ENCODE measurements at places on chromosomes 3 and 15.
A peak's percentile ranks its signal among the peaks of the same experiment; 100 is the strongest.

- DNase-seq = no peak
Measured at GRCh38 chr3:9676785-9677184, 26.8 kb upstream of the CPNE9 start.

GRCh38 chr15:40108061-40108854 is 421 bp downstream of the BMF start:
- DNase-seq = no peak

- no peak for DNase-seq
Measured at GRCh38 chr3:52218937-52219650, 6.4 kb downstream of the TLR9 start.

- no peak for DNase-seq
Measured at GRCh38 chr3:163261618-163262017, 1765.0 kb downstream of the OTOL1 start.

DNA sequence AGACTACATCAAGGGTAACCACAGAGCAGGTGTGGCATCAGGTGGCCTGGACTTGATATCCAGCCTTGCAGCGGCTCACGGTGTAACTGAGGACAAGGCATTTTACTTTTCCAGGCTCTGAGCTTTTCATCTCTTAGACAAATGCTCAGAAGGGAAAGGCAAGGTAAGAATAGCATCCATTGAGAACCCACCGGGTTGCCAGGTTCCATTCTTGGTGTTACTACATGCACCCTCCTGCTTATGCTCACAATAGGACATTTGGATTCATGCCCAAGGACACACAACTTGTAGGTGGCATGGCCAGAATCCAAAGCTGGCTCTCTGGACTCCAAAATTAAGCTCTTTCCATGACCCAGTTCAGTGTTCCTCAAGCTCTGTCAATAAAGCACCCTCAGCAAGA is 85.5 kb downstream of the CCNL1 start:
- DNase-seq = no peak

GRCh38 chr3:8767667-8768363 is 1.6 kb downstream of the OXTR start:
- DNase-seq = peak; percentile 11

DNA sequence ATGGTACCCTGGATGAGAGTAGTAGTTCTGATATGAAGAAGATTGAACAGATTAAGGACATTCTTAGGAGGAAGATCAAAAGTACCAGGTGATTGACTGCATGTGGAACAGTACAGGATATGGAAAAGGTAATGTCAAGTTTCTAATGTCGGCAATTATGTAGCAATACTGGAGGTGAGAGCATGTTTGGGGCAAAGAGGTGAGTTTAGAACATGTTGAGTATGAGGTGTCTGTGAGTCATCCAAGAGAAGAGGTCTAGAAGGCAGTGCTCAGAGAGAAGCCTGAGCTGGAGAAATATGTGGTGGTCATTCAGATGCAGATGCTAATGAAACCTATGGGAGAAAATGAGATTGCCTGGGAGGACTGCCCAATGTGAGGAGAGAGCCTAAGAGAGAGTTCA is 305.6 kb downstream of the ZBTB20 start:
- DNase-seq = no peak

DNA sequence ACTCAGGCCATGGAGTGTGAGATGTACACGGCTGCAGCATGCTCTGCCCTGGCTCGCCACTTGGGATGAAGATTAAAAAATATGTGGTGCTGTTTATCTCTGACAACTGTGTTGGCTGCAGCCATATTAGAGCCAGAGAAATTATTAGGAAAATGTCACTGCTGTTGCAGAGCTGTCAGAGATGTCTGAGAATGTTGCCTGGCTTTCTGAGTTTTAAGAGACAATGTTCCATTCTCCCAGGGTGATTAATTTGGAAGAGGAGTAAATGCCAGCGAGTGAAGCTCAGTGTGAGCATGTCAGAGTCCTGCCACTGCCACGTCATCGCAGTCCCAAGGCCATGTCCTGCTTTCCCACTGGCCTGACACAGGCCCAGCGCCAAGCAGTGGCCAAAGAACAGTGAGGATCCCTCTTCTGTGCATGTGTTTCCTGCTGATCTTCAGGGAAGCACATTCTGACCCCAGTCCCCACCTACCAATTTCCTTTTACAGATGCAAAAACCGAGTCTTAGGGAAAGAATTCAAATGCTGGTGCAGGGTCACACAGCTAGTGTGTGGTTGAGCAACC is 370.9 kb downstream of the GABRG3 start:
- DNase-seq = no peak

- DNase-seq = no peak
Measured at GRCh38 chr15:26325495-26325894, 447.4 kb downstream of the GABRB3 start.

DNA sequence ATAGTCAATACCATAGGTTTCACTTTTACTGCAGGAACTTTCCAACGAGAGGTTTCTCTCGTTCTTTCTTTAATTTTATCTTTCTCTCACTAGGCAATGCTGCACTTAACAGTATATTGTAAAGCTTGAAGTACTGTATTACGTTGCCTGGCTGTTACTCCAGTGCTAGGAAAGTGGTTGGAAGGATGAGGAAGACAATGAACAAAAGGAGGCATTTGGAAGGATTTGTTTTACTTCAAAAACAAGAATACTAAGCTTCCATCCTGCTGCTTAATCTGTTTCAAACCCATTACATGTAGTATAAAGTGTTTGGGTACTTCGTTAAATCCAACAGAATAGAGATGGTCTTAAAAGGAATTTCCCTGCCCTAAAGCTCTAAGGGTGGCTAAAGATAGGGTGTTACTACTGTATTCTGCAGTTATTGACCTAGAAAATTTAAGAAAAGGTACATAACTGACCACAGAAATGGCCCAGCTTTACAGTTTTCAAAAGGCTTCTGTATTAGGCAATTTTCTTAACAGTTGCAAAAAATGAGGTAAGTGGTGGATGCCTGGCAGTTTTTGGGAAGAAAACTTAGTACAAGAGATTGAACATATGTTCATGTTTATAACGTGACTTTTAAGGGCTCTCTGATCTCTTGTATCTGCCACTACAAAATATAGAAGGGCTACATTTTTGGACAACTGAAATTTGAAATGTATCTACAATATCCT is 785 bp upstream of the IFT57 start:
- DNase-seq = no peak

GRCh38 chr3:28912120-28912885 is 368.6 kb upstream of the RBMS3 start:
- DNase-seq = no peak

GRCh38 chr3:113794526-113794925 is 44.1 kb upstream of the GRAMD1C start:
- no peak for DNase-seq

DNA sequence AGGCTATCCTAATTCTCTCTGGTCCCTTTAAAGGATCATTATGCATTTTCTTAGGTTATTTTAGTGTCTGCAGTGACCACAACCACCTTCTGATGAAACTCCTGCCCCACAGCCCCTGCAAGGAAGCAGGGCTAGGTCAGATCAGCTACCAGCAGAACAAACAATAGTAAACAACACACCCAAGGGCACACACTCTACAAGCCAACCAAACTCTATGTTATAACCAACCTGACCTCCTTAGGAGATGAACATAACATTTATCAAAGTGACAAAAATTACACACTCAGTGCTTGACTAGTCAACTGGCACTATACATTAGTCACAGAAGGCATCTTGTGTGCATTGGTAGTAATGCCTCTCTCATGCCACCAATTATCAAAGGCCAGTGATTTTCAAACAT is 17.3 kb downstream of the DENND6A start:
- no peak for DNase-seq

- no peak for DNase-seq
Measured at GRCh38 chr3:68062926-68063325, 408.5 kb upstream of the SUCLG2 start.

- DNase-seq = no peak
Measured at GRCh38 chr3:67719333-67719732, 64.9 kb upstream of the SUCLG2 start.

GRCh38 chr3:3875491-3875890 is 76.3 kb downstream of the LRRN1 start:
- DNase-seq = no peak

GRCh38 chr3:99356696-99357095 is 281.7 kb upstream of the COL8A1 start:
- DNase-seq = no peak

- peak; percentile 56 for DNase-seq
Measured at GRCh38 chr3:16305111-16305541, 40.1 kb downstream of the OXNAD1 start.

GRCh38 chr15:48005077-48005476 is 115.7 kb upstream of the SLC24A5 start:
- DNase-seq = no peak

DNA sequence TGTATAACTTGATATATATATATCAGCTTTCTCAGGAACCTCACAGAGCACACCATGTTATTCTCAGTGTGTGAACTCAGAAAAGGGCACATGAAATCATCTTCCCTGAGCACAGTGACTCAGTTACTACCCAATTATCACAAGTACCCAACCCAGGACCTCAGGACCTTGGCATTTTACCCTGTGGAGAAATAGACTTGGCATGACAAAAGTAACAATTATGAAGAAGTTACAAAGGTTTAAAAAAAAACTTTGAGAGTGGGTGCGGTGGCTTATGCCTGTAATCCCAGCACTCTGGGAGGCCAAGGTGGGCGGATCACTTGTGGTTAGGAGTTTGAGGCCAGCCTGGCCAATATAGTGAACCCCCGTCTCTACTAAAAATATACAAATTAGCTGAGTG is 52.4 kb downstream of the ONECUT1 start:
- DNase-seq = no peak

- DNase-seq = no peak
Measured at GRCh38 chr3:105672996-105673395, 195.8 kb downstream of the CBLB start.

- no peak for DNase-seq
Measured at GRCh38 chr3:86381247-86381646, 609.7 kb downstream of the VGLL3 start.

- DNase-seq = peak; percentile 21
Measured at GRCh38 chr3:49170744-49171118, 667 bp upstream of the KLHDC8B start.

- no peak for DNase-seq
Measured at GRCh38 chr3:152416808-152417580, 148.3 kb downstream of the MBNL1 start.

- no peak for DNase-seq
Measured at GRCh38 chr3:127639173-127640041, 10.4 kb downstream of the PODXL2 start.

DNA sequence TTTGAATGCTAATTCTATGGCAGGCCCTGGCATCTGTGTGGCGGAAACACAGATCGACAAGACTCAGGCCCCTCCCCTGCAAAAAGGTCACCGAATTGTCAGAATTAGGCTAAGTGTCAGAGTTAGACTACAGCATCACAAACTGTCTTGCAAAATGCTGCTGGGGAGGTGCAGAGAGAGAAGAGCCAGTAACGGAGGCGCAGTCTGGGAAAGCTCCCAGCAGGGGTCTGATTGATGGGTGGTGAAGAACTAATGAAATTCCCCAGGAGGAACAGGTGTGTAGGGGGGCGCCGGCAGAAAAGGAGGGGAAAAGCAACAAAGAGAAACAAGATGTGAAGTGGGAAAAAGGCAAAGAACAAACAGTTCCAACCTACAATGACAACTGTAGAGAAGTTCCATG is 72.7 kb upstream of the TAMM41 start:
- DNase-seq = no peak

DNA sequence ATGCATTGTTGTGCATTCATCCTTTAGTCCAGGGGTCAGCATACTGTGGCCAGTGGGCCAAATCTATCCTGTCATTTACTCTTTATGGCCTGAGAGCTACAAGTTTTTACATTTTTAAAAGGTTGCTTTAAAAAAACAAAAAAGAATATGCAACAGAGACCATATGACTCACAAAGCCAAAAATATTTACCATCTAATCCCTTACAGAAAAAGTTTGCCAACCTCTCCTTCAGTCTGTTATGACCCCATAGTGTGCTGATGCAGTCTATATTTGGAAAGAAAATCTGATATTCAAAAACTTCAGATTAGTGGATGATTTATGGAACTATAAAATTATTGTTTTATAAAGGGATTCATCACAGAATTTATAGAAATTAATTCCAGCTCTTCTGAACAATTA is 237.5 kb upstream of the IL12A start:
- no peak for DNase-seq

DNA sequence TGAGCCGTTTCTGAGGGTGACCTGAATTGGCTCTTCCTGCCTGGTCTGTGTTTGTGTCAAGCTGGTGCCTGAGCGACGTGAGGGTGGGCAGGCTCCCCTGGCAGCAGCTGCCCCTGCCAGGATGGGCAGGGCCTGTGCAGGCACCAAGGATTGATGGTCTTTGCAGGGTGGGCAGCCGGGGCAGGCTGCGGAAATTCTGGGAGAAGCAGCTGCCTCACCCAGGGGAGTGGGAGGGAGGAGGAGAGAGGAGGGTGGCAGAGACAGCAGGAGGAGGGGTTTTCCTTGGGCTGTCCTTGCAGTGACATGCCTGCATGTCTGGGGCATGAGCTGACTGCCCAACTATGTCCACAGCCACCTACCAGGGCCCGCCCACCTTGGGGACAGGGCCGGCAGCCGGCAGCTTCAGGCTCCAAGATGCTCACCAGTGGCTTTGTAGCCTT is 27.9 kb upstream of the SLC6A6 start:
- no peak for DNase-seq

DNA sequence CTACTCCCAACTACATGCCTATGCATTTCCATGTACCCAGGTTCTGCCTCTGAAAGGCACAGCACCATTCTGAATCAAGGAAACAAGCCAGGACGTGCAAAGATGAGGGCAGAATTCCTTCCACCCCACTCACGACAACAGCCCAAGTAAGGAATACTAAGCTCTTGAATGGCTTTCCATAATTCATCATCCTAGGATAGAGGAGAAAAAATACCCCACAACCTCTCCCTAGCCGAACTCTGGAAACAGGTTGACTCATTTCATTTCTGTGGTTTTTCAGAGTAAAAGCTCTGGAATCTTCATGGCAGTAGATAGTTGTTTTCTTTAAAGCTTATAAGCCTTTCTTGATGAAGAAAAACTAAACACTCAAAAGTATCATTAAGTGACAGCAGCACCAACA is 77.8 kb downstream of the PDZRN3 start:
- no peak for DNase-seq

DNA sequence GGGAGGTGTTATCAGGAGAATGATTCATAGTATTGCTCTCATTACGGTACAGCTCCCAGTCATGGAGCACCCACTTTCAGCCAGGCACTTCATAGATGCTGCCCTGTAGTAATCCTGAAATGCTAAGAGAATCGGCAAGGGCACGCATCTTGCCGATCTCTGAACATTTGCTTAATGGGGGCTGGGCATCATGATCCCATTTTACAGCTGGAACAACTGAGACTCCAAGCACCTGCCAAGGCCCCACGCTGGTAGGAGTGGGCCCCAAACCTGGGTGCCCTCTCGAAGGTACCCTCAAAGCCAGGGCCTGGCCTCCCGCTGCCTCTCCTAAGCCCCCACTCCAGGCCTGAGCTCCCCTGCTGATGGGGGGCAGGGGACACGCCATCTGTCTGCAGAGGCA is 47.3 kb downstream of the RPN1 start:
- no peak for DNase-seq

DNA sequence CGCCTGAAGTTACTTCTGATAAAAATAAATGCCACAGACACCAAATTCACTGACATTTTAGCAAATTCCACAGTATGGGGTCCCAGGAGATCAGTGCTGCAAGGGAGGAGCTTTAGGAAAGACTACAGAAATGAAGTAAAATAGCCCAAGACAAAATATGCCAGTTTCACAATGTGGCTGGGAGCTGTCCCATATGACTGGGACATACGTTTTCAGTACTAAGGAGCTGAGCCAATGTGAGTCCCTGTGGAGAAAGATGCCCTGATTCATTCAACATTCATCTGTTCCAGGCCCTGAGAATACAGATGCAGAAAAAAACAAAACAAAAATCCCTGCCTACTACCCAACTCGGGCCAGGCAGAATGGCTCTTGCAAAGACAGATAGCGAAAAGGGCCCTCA is 63.4 kb upstream of the FAM174B start:
- DNase-seq = no peak
